ENCODE measurements at places on chromosomes 5 and 9.

- DNase-seq = no peak
Measured at GRCh38 chr5:39835371-39835770, 410.6 kb upstream of the DAB2 start.

- no peak for DNase-seq
Measured at GRCh38 chr9:116287721-116288120, 134.1 kb downstream of the PAPPA start.

DNA sequence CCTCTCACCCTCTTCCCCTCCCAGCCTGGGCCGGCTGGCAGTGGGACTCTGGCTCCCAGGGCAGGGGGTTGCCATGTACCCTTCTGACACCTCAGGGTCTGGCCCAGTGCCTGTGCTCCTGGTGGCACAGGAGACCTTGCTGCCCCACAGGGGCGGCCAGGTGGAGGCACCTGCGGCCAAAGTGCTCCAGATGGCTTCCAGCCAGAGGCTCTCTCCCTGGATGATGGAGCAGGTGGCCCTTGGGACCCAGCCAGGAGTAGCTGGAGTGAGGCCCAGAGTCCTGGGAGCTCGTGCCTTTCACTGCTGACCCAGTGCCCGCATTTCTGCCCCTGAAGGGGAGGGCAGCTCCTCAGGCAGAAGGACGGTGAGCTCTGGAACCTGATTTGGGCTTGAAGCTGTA, 87.3 kb downstream of the NTNG2 start:
- DNase-seq = no peak

GRCh38 chr5:179124853-179125788, 64.9 kb downstream of the ZNF354C start:
- DNase-seq = no peak

GRCh38 chr9:71791875-71792274, 23.6 kb upstream of the CEMIP2 start:
- no peak for DNase-seq

DNA sequence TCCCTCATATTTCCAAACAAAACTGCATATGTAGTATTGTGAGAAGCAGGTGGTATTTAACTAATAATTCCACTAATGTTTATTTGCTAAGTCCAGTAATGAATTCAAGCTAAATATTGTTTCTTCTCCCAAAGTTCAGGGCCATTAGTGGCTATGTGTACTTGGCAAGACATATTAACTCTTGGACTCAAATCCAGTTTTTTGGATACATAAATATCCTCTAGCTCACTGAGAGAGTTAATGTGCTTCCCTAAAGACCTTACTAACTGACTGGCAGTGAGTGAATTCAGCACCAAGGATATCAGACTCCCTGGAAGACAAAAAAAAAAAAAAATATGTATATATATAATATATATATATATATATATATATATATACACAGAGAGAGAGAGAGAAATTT, 214.1 kb downstream of the RAB3C start:
- DNase-seq = no peak

DNA sequence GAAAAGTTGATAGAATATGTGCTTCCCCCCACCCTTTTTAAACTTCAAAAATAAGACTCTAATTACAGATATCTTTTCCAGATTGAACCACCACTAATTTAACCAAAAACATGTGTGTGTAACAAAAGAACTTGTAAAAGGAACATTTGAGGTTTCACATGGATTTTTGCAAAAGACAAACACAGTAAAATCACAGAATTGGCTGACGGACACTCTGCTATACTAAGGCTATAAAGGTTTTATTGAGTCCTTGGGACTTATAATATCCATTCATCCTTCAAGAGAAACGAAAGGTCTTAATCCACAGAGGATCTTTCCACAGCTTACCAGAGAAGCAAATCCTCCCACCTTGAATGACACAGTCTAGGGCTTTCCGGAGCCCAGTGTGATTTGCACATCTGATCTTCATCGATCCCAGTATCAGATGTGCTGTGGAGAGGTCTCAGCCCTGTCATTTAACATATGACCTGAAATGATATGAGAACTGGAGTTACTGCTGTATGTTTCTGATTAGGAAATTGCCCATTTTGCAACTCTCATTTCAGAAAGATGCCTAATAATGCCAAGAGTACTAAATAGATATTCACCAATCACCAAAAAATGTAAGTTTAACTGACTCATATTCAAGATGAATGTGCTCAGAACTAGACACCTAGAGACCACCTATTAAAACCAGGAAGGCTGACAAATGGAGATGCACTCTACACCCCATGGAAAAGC, 256.5 kb upstream of the FBXL7 start:
- DNase-seq = peak; percentile 39

DNA sequence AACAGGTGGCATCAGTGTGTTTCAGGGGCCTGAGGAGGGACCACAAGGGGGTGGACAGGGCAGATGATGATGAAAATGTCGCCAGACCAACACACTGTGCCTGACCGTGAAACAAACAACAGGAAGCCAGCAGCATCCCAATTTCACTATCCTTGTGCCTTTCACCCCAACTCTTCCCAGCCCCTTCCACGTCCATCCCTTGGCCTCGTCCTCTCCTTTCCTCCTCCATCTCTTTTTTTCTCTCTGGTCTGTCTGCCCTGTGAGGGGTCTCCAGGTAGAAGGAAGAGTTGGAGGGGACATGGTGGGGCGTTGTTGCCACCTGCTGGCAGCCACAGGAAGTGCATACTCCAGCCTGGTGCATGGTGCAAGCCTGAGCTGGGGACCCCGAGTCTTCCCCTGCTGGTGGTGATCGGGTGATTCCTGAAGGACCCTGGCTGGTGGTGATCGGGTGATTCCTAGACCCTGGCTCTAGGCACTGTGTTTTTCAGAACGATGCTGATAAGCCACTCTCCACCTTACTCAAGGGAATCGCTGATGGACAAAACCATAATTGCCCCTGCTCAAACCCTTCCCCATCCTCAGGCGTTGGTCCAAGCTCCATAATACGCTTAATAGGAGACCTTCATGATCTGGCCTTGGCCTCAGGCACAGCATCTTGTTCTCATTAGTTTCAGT, 21.7 kb upstream of the NSD1 start:
- DNase-seq = no peak

DNA sequence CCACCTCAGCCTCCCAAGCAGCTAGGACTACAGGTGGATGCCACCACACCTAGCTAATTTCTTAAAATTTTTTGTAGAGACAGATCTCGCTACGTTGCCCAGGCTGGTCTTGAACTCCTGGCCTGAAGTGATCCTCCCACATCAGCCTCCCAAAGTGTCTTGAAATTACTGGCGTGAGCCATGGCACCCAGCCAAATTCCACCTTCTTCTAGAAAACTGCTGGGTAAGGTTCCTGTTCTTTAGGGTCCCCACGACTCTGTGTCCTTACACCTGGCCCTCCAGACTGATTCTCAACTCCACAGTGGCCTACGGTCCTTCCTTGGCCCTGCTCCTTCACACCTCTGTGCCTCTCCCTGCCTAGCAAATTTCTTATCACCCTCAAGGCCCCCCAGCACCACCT, 1.9 kb downstream of the MAPK9 start:
- no peak for DNase-seq

DNA sequence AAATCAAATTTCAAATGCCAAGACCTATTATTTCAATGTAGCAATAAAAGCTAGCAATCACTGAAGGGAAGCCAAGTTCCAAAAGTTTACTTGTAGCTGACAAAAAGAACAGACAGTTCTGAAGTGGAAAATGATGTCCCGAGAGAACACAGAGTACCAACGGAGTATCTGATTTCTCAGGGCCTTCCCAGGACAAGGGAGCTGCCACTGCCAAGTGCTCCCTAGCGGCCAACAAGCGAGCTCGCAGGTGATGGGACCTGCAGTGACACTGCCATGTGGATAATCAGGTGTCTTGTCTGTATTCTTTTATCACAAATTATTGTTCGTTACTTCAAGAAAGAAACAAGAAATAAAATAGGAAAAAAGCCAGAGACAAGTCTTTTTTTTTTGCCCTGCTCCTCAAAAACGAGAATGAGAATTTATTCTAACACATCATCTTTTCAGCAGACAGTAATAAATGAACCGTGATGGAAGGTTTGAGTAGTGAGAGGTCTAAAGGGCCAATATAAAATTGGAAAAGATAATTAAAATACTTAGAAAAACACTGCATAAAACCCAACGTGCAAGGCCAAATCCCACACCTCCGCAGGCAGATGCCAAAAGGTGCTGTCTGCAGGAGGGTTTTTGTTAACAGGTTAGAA, 159.4 kb downstream of the MYO10 start:
- DNase-seq = no peak

DNA sequence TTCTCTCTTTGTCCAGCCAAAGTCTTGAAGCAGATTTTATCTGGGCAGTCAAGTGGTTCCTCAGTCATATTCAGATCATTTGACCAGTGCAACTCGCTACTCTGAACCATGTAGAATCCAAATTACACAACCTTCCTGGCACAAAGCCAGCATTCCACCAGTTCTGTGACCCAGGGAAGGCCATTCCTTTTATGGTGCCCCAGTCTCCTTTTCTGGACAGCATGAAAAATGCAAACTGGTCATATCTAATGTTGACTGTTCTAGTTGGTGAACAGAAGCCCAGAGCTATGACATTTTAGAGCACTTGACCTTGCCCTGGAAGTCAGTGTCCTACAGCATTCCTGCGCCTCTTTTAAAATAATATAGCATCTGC, 364.6 kb downstream of the BRINP1 start:
- peak; percentile 89 for DNase-seq

GRCh38 chr5:23302438-23302837, 205.0 kb upstream of the PRDM9 start:
- DNase-seq = no peak

DNA sequence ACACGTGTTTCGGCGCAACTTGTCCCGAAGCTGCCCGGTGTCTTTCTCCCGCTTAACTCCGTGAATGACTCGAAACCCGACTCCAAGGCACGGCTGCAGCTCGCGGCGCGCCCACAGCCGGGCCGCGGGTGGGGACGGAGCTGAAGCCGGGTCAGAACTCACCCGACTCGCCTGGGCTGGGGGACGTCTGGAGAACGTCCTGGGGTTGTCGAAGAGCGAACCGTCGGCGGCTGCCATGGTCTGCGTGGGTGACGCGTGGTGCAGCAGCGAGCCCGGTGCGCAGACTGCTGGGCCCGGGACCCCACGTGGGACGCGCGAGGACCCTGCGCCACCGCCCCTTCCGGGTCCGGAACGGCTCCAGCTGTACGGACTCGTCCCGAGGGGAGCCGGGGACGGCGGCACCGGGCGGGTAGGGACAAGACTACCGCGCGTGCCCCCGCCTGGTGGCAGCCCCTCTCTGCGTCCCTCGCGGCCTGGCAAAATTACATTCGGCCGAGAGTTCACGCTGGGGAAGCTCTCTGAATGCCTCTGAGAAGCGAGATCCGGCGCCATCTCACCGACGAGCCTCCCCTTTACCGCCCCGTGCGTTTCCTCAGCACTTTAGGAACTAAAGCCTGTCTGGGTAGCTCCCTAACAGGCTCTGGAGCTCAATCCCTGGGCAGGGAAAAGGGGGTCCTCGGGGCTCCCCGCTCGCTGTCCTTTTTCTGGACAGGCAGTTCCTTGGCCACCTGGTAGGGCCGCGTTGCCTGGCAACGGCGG, at the start of gene DDX31:
DDX31 (minus strand) TSS at position 286 of the 759 bp plus-strand sequence; CDS start at position 237, 49 bp downstream.
- DNase-seq = no peak

All from HS-5 (cell line).